ENCODE measurements at places on chromosomes 5 and 9.

DNA sequence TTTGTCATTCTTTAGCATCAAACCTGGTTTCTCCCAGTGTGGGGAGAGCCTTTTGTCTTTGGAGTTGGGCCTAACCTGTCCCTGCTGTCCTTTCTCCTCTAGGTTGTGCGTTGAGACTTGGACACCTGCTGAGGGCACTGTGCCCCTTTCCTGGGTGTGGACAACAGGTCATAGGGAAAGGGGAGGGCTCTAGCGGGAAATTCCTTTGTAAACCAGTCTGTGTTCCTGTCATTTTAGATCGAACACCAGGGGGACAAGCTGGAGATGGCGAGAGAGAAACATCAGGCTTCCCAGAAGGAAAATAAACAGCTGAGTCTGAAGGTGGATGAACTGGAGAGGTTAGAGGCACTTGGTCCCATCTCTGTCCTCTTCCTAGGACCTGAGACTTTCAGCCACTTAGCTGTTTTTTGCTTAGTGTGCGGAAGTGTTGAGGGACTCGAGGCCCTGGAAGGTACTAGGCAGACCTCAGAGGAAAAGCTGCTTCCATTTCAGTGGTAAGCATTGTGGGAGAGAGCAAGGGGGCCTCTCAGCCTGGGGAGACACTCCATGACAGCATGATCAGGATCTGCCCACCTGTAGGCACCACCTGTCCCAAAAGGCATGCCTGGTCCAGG lies 8.6 kb upstream of the GLE1 start:
- no peak for DNase-seq

GRCh38 chr5:84227236-84227635 lies 157.4 kb downstream of the EDIL3 start:
- DNase-seq, result no peak

GRCh38 chr5:140587495-140587894 lies 22.9 kb downstream of the SLC35A4 start:
- DNase-seq, result no peak

- DNase-seq, result no peak
Observed at GRCh38 chr5:175141421-175141820, 302.6 kb downstream of the DRD1 start.
